ENCODE measurements at places on chromosomes 4 and X.

- DNase-seq: no peak
Observed at GRCh38 chr4:44859477-44859876, 133.1 kb upstream of the GNPDA2 start.

DNA sequence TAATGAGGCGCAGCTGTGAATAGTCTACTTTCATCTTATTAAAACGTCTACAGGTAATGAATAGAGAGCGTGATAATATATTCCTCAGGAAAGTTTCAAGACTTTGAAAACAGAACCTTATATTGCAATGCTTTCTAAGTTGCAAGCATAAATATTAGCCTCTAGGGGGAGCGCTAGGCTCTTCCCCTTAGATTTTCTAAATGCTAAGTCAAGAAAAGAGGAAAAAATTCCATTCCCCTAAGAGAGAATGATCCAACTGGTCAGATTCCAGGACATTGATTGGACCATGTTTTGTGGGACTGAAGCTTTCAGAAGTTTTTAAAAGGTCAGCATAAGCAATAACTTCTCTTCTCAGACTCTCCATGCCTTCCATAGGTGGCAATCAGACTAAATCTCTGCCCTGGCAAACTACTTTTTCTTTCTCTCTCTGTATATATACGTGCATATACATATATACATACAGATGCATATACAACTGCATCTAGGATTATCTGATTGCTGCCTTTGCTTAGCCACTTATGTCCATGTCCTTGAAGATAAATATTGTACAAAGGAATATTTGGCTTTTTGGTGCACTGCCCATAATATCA is 492.9 kb downstream of the INPP4B start:
- no peak for DNase-seq

- DNase-seq: no peak
Observed at GRCh38 chr4:162409048-162409447, 245.2 kb upstream of the FSTL5 start.

GRCh38 chrX:1601768-1602085 is 10.3 kb downstream of the AKAP17A start:
- DNase-seq: no peak

DNA sequence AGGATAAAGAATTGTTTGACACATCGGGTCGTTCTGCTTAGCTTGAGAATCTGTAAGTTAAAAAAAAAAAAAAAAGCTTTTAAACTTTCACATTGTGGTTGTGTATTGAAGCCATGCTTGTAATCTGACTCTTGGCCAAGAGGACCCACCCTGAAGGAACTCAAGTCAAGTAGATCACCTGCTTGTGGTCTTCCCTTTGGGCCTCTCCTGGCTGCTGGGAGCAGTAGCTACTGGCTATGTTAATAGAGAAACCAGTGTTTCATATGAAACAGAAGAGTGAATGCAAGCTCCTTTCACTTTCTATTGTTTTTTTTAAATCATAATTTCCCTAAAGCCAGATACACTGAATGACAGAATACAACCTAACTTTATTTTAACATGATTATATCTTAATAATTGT is 402.4 kb upstream of the NDST4 start:
- no peak for DNase-seq

- no peak for DNase-seq
Observed at GRCh38 chr4:94349193-94349592, 6.6 kb upstream of the HPGDS start.

GRCh38 chr4:122479935-122480416 is 23.5 kb upstream of the IL2 start:
- DNase-seq: no peak

GRCh38 chr4:169723207-169723965 is 34.4 kb downstream of the HPF1 start:
- DNase-seq: no peak

DNA sequence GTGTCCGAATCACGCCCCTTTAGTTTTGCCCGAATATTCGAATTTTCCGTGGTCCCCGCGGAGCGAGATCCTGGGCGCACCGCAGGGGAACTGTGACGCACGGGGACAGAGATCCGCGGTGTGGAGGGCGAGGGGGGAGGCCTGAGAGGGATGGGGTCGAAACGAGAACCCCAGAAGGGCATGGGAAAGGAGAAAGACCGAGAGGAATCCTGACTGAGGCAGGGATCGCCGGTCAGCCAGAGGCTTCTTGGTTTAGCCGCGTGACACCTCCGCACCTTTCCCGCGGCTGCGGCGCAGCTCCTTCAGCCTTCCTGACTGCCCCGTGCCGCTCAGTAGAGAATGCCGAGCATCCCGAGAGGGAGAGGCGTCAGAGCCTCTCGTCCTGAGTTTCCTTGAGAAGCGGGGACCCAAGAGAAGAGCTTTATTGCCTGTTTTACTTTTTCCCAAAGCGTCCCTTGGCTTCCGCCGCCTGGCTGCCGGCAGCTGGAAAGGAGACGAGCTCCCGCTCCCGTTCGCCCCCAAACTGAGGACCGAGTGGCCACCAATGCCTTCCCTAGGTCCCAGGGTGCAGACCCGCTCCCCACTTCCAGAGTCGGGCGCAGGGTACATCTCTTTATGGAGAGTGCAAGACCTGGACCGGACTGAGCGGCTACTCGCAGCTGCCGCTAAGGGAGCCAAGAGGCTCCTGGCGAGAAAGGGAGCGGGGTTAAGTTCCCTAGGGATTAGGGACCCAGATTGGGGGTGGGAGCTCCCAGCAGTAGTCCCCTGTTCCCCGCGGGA is 911 bp upstream of the GPR50 start:
- no peak for DNase-seq

DNA sequence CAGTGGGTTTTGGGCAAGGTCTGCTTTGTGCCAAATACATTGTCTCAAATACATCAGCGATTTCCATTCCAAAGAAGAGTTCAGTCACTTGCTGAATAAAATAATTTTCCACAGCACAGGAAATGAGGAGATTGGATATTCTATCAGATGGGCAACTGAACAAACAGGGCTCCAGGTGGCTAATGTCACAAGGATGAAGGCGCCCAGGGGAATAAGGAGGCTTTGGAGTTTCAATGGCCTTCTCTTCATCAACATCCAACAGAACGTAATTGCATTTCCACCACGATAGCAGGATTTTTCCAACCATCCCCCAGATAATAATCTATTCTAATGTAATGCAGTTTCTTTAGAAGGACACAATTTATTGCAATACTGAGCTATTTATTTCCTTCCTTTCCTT is 104.7 kb upstream of the KLHL13 start:
- no peak for DNase-seq

- DNase-seq: no peak
Observed at GRCh38 chr4:30767147-30767845, 47.1 kb downstream of the PCDH7 start.

DNA sequence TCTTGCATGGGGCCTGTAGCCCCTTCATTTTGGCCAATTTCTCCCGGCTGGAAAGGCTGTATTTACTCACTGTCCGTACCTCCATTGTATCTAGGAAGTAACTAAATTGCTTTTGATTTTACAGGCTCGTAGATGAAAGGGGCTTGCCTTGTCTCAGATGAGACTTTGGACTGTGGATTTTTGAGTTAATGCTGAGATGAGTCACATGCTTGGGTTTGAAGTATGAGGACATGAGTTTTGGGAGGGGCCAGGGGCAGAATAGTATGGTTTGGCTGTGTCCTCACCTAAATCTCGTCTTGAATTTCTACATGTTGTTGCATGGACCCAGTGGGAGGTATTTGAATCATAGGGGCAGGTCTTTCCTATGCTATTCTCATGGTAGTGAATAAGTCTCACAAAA is 407.6 kb upstream of the NDST3 start:
- no peak for DNase-seq

GRCh38 chr4:89134775-89135319 is 23.5 kb downstream of the TIGD2 start:
- no peak for DNase-seq

DNA sequence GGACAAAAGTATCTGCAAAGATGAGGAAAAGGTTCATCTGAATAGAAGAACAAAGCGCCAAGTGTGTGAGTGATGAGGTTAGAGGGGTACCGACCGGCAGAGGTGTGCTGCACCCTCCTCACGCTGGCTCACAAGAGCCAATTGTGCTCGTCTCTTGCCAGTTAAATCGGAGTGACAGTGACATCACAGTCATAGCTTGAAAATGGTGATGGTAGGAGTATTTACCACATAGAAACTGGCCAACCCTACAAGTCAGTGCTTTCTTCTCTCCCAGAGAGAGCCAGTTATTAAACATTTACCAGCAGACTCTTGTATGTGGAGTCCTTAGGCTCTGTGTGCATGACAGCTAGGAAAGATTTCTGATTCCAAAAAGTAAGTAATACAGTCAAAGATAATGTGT is 32.4 kb downstream of the CLDN22 start:
- DNase-seq: no peak

- no peak for DNase-seq
Observed at GRCh38 chrX:133444952-133445831, 29.9 kb upstream of the GPC4 start.

DNA sequence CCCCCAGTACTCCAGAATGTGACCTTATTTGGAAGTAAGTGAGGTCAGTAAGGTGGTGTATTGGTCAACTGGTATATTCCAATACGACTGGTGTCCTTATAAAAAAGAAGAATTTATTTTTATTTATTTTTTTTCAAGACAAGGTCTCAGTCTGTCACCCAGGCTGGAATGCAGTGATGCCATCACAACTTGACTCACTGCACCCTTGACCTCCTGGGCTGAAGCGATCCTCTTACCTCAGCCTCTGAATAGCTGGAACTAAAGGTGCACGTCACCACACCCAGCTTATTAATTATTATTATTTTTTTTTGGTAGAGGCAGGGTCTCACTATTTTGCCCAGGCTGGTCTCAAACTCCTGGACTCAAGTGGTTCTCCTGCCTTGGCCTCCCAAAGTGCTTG is 115.1 kb upstream of the PITX2 start:
- no peak for DNase-seq

DNA sequence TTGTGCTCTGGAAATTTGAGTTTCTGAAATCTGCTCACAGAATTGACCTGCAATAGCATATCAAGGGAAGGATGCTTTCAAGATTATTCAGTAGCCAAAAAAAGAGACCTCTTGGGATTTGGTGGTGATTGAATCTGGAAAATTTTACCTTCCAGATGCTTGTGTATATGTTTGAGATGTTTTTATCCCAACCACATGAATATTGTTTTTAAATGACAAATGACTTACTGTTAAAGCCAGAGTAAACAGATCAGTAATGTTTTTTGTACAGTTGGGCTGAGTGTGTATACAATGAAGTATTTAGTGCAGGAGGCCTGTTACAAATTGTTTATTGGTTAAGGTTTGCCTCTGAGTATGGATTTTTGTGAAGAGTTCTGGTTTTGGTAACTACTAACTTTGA is 126.5 kb downstream of the CBR4 start:
- no peak for DNase-seq

- peak; percentile 56 for DNase-seq
Observed at GRCh38 chrX:135974279-135974856, 580 bp upstream of the MMGT1 start.

GRCh38 chr4:1011022-1011665 is at the start of gene FGFRL1:
Gene FGFRL1 (plus strand): TSS chr4:1011626. CDS start chr4:1012486, 860 bp downstream.
- peak; percentile 86 for DNase-seq

DNA sequence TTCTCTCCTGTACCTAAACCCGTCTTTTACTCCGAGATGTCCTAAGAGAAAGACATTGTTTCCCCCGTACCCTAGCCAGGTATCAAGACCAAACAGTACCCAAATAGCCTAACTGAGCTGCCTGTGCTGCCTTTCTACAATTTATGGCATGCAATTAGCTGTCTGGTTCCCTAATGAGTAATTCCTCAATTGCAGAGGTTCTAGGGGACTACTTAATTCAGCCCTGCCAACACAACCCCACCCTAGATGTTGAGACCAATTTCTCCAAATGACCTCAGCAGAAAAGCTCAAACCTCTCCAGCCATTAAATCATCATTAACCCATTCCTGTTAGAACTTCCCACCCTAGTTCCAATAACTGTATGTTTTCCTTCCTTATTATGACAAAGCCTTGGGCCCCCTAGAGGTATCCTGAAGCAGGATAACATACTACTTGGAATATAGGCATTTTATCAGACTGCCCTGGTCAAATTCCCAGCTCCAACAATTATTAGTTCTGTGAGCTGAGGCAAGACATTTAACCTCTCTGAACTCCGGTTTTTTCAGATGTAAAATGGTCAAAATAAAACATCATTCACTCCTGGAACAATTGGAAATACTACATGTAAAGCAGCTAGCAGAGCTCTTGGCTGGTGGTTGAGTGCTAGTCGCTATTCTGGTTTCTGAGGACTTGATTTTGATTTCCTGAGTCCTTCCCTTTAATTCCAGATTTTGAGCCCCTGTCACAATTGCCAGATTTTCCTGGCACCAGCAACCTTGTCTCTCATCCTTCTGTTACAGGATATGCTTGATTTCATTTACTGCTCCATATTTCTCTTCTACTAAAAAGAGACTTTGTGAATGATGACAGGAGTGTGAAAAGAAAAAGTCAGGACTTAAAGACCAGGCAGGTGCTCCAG is 244.6 kb upstream of the TENM3 start:
- DNase-seq: no peak

DNA sequence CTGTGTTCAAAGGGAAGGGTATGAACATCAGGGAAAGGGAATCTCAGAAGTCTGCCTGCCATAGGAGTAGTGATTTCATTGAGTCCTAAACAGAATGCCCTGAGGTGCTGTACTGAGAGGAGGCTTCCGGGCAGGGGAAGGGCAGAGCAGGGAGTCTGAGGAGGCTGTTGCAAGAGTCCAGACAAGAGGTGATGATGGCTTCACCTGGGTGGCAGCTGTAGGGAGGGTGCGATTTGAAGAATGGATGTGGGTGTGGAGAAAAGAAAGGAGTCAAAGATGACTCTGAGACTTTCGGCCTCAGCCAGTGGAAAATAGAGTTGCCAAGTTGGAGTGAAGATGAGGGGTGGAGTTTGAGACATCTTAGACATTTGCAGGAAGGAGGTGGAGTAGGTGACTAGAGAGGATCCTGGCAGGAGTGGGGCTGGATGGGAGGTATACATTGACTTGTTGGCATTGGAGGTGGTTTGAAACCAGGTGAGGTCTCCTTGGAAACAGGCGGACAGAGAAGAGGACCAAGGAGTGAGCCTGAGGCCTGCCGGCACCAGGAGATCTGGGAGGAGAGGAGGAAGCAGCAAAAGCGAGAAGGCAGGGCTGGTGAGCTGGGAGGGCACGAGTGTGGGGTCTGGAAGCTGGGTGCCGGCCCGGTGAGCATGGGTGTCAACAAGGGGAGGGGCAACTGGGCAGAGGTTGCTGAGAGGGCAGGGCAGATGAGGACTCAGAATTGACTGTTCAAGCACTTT is 24.2 kb downstream of the TBC1D14 start:
- DNase-seq: no peak

DNA sequence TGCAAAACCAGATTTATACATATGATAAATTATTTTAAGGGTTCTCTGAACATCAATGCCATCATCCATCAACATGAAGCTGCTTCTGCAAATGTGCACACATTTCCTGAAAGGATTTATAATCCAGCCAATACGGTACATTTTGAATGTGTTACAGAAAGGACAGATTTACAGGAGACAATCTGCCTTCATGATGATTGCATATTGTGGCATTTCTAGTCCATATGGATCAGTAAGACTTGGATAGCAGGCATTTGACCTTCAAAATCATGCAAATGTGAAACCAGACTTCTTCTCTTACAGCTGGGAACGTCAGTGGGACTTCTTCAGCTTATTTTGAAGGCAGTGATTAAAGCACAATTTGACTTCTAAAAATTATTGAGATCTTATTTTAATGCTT is 217.3 kb upstream of the GK2 start:
- no peak for DNase-seq

- no peak for DNase-seq
Observed at GRCh38 chr4:1250527-1250812, 1.5 kb upstream of the CTBP1 start.

GRCh38 chr4:153806073-153806472 is 17.2 kb upstream of the SFRP2 start:
- no peak for DNase-seq

GRCh38 chr4:87051121-87051713 is 116.4 kb downstream of the AFF1 start:
- DNase-seq: no peak
